ENCODE measurements at places on chromosomes 5 and 9.

DNA sequence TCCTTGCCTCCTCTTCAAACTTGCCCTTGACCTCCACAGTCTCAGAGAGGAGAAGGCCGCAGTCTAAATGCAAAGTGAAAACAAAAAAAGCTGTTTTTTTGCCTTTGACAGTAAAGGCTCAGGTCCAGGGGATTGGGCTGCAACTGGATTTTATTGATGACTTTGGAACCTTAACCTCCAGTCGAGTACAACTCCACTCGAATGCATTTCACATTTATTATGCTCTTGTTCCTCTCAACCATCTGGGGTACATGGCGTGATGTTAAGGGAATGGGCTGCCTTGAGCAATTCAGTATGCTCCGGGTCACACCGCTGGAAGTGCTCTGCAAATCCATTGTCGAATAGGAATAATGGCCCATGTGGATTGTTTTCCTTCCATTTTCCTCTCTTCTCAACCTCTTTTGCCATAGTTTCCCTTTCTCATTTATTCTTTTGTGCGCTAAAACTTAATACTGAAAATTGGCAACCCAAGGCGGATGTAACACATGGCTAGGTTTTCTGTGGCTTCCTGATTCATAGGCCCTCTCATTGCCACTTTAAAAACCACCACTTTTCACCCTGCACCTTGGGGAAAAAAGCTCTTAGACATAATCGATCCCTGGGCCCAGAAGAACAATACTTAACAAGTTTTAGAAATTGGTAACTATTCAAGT lies 34.3 kb downstream of the ITK start:
- DNase-seq, result no peak

- DNase-seq, result peak; percentile 47
These were observed 36.2 kb upstream of the ADAM19 start for GRCh38 chr5:157611571-157612476.

DNA sequence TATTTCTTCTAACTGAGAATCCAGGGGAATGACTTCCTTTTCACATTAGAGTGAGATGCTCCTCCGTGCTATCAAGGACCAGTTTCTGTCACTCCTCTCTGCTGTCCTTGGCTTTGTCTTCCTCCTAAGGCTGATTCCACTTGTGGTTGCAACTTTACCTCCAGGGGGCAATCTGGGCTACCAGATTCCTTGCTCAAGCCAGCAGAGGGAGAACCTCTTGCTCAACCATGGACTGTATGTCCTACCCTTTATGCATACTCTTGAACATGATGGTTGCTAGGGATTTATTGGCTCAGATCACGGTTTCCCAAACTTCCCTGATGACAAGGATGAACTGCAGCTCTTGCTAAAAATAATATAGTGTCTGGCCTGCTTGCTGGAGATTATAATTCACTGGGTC lies 24.0 kb downstream of the NNT start:
- no peak for DNase-seq

DNA sequence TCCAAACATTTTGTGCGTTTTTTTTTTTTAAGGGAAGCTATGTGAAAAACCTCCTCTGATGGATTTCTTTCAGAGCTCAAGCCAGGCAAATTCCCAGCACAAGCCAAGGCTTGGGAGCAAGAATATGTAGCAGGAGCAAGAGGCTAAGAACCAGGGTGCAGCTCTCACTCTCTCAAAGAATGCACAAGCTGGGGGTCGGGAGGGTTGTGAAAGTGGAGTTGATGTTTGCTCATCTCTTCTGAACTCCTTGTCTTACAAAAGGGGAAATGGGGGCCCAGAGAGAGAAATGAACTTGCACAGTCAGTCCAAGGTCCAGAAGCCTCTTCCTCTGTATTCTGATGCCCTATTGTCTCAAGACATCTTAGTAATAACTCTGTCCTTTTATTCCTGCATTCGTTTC lies 7.7 kb upstream of the TRAF1 start:
- DNase-seq, result no peak

GRCh38 chr5:78341440-78341839 lies 19.0 kb upstream of the SCAMP1 start:
- no peak for DNase-seq

GRCh38 chr9:89372230-89372816 lies 54.0 kb downstream of the SECISBP2 start:
- peak; percentile 40 for DNase-seq

All from GM06990 (cell line).